SHP77 treated with DMSO at 0.1 percent for 48 hours (cell line): ENCODE measurements at places on chromosomes 7 and 10.

GRCh38 chr7:128833148-128833945 lies 3.1 kb downstream of the FLNC start:
- DNase-seq: no peak

DNA sequence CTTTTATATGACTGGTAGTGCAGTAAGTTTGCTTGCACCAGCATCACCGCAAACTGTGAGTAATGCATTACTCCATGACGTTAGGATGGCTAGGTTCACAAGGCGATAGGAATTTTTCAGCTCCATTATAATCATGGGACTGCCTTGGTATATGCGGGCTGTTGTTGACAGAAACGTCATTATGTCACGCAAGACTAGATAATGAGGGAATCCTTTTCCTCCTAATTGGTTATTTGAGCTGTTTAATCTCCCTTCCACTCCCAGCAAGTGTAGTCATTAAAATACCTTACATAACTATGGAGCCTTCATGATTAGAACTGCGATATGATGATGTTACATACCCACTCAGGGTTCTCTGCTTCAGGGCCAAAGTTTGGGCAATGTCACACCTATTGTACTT lies 17.3 kb downstream of the KLLN start:
- DNase-seq: no peak

GRCh38 chr7:76346778-76347177 lies 12.0 kb downstream of the YWHAG start:
- DNase-seq: no peak

DNA sequence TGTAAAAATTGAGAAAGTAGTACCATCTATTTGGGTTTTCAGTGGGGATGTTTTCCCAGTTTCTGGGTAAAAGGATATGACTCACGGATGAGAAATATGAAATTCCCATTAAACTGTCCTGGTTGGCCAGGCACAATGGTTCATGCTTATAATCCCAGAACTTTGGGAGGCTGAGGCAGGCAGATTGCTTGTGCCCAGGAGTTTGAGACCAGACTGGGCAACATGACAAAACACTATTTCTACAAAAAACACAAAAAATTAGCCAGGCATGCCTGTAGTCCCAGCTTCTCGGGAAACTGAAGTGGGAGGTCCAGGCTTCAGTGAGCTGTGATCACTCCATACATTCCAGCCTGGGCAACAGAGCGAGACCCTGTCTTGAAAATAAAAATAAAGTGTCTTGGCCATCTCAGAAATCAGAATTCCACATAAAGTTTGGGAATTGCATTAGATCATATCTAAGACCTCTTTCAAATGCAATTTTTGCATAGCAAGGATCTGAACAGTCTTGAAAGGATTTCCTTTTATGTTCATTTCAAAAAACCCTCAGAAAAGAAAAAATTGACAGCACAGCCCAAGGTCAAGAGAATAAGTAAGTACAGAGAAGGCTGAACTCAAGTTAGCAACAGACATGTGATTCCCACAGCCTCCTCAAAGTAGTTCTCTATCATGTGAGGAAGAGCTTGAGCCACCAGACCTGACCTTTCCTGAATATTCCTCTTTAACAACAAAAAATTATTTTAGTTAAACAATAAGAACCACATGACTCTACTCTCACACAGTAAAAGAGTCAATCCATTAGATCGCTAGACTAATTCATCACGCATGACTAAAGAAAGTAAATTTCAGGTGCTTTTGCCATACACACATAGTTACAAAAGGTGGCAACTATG lies 141.5 kb upstream of the CAV2 start:
- DNase-seq: no peak

DNA sequence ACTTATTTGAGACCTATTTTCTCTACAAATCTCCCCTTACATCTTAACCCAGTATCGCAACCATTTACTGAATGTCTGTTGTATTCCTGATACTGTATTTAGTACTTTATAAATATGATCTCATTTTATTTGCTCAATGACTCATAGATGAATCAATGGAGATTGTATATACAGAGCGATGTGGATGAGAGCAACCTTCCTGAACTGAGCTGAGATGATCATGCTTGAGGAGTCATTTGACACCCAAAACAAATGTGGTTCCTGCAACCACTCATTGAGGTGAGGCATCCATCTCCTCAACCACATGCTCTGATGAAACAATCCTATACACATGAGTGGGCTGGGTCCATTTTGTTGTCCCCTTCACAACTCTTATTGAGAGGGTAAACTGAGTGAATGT lies 250.0 kb downstream of the CDC14C start:
- no peak for DNase-seq

DNA sequence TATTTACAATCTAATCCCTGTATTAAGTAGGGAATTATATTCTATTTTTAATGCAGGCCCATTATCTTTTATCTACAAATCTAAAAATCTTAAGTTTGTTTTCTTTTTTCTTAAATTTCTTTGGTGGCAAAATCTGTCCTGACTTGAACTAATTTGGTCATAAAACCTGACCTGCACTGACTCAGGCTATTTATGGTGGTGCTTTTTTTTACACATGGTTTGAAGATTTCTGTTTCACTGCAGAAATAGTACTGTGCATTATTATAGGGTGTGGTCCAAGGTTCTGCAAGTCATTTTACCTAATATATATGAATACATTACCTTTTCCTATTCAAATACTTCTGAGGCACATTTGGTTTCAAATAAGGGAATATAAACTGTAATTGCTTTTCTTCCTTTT lies 137.0 kb downstream of the CD36 start:
- no peak for DNase-seq

GRCh38 chr10:58837826-58838225 lies 325.2 kb downstream of the BICC1 start:
- no peak for DNase-seq

DNA sequence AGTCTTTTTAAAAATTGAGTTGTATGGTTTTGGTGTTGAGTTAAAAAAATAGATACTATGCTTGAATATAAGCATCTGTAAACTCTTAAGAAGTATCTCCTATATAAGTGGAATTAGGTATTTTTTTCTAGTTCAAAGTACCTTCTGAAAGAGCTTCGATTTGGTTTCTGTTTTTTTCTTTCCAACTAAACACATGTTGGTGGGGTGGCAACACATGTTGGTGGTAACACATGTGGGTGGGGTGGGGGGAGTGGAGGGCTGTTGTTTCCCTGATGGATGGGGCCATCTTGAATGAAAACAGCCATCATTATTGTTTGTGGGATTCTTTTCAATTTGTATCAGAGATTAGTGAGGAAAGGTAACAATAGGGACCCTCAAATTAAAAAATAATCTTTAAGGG lies 178.9 kb downstream of the STK31 start:
- DNase-seq: no peak

DNA sequence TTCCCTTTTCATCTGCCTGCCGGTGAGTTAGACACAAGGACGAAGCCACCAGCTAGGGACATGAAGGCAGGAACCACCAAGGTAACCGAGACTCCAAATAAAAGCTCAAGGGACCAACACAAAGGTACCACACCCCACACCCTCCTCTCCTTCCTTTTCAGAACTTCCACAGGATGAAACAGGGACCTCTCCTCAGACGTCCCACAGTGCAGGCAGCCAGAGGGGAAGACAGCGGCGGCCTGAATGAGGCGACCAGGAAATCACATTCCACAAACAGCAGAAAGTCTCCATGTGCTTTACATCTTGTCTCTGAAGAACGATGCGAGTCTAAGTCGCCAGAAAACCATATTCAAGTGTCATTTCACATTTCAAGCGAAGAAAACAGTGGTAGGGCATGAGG lies 97.8 kb downstream of the DIP2C start:
- DNase-seq: no peak

- no peak for DNase-seq
Measured at GRCh38 chr10:43691485-43691884, 42.8 kb upstream of the ZNF32 start.

DNA sequence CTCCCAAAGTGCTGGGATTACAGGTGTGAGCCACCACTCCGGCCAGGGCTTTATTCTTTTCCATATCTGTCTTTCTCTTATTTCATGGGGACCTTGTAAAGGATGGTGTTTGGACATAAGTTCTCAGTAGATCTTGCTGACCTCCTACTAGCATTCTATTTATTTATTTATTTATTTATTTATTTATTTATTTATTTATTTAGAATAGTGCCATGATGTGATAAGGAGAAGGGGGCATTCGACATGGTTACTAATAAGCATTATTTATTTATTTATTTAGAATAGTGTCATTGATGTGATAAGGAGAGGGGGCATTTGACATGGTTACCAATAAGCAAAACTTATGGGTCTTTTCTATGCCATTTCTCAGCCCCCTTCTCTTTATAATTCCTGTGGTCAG lies 176.9 kb downstream of the LRRC4 start:
- DNase-seq: no peak

- no peak for DNase-seq
Measured at GRCh38 chr10:60808036-60808435, 29.8 kb downstream of the CDK1 start.

GRCh38 chr10:72344932-72345331 lies 9.8 kb downstream of the DNAJB12 start:
- DNase-seq: no peak

DNA sequence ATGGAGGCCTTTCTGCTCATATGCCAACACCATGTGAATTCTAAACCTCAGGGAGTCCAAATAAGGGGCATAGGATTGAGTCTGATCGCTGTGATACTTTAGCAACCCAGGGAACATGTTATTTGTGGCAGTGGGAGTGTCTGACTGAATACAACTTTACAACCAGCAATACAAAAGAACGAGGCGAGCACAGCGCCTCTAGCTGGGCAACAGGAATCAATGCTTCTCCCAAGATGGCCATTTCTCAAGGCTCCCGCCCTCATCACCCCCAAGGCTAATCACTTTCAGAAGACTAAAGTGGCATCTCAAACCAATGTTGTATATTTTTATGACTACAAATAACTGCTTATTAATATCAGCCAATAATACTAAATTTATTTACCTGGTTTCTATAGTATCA lies 28.1 kb downstream of the YWHAG start:
- no peak for DNase-seq

GRCh38 chr10:128943111-128943510 lies 523.9 kb upstream of the MGMT start:
- no peak for DNase-seq

- DNase-seq: no peak
Measured at GRCh38 chr10:87658321-87658795, 1.3 kb upstream of the PAPSS2 start.

DNA sequence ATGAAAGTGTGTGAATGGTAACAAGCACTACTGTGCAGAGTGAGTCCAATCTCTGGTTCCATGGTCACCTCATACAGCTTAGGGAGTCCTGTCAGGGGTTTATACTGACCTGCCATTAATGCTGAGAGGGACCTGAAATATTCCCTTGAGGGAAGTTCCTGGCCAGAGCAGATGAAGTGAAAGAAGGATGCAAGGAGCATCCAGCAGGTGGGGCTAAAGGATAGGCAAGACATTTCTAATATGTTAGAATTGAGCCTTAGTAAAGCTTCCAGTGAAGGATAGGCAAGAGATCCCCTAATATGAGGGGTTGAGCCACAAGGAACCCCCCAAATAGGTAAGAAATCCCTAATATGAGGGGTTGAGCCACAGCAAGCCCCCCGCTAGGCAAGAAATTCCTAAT lies 25.5 kb upstream of the FAM221A start:
- no peak for DNase-seq

GRCh38 chr10:86180861-86181260 lies 185.7 kb downstream of the GRID1 start:
- DNase-seq: no peak

DNA sequence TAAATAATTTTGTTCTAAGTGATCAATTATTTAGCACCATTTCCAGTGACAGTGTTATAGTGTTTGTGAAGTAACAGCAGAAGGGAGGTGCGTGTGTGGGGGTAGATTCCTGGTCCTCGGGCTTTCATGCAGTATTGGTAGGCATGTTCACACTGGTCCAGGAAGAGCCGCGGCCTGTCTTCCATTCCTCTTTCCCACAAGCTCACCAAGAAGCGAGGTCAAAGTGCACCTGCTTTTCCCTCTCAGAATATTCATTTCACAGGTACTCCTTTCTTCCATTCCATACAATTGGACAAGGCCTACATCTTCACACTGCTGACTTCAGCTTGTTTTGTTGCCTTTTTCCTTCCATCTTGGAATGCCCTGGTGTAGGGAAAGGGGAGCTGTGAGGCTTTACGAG lies 151.8 kb upstream of the CELF2 start:
- DNase-seq: no peak

- no peak for DNase-seq
Measured at GRCh38 chr10:108375691-108376090, 1211.2 kb upstream of the SORCS1 start.

- no peak for DNase-seq
Measured at GRCh38 chr10:92627845-92628480, 35.0 kb downstream of the KIF11 start.

DNA sequence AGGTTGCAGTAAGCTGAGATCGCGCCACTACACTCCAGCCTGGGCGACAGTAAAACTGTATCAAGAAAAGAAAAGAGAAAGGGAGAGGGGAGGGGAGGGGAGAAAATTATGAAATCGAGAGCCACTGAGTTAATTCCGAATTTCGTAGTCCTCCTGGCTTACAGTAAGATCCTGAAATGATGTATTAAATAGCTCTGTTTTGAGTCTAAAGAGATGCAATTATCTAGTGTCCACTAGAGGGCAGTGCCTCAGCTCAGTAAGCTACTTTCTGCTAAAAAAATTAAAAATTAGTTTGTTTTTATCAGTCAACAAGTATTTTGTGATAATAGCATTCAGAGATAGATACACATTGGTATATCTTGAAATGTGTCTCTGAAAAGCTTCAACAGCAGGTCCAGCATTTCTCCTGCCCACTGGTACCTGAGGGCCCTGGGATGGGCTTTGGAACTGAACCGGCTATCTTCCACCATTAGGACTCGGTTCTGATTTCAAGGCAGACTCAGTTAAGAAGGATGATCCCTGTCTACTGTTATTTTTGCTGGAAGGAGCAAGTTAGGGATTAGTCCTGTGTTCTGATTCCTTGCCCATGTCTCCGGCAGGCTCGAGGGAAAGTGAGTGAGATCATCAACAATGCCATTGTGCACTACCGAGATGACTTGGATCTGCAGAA lies 19.5 kb downstream of the TSPAN33 start:
- no peak for DNase-seq

DNA sequence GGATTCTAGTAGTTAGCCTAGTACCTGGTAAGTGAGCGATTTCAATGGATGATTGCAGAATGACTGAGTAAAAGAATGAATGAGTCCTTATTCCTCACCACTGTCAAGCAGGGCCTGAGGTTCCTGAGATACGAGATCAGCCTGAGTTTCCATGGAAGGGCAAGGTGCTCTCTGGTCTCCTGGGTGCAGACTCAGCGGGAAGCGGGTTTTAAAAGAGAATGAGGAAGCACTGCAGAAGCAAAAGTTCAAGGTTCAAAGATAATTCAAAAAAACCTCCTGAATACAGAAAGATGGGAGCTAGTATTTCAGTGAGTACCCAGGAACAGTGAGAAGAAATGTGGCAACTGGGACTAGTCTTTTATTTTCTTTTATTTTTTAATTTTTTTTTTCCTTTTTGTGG lies 4.3 kb downstream of the ZNF3 start:
- no peak for DNase-seq

- no peak for DNase-seq
Measured at GRCh38 chr10:108970016-108970415, 953.3 kb downstream of the XPNPEP1 start.

GRCh38 chr10:17022896-17023295 lies 106.7 kb downstream of the CUBN start:
- DNase-seq: no peak

- no peak for DNase-seq
Measured at GRCh38 chr7:99371376-99371920, 3.1 kb upstream of the ARPC1B start.

- DNase-seq: no peak
Measured at GRCh38 chr7:29449569-29450260, 113.9 kb upstream of the PRR15 start.

GRCh38 chr10:8444630-8445029 lies 390.1 kb downstream of the GATA3 start:
- no peak for DNase-seq

- no peak for DNase-seq
Measured at GRCh38 chr10:114871379-114871778, 49.8 kb downstream of the FHIP2A start.
